ENCODE measurements at places on chromosomes 7 and 10.

- no peak for DNase-seq
These were observed 3.1 kb downstream of the SLK start for GRCh38 chr10:103969857-103970627.

- no peak for DNase-seq
These were observed 25.2 kb downstream of the CREB3L2 start for GRCh38 chr7:137976696-137977095.

DNA sequence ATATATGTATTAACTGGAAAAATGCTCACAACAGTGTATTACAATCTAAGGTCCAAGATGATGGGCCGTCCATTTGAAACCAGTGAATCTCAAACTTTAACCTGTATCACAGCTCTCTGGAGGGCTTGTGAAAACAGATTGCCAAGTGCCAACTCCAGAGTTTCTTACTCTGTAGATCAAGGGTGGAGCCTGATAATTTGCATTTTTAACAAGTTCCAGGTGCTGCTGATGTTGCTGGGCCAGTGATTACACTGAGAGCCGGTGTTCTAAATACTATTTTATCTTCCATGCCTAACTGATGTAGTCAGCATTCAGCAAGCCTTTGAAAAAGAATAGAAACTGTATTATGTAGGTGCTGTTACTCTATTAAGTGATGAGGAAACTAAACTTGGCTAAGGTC lies 269.9 kb upstream of the FERD3L start:
- DNase-seq: no peak

- DNase-seq: no peak
These were observed 53.0 kb upstream of the RPA3 start for GRCh38 chr7:7771452-7771851.

- no peak for DNase-seq
These were observed 82.3 kb downstream of the INPP5A start for GRCh38 chr10:132619927-132620326.

- DNase-seq: no peak
These were observed 21.1 kb downstream of the ZNF282 start for GRCh38 chr7:149216402-149216801.

- no peak for DNase-seq
These were observed 57.8 kb downstream of the MICU1 start for GRCh38 chr10:72567889-72568640.

DNA sequence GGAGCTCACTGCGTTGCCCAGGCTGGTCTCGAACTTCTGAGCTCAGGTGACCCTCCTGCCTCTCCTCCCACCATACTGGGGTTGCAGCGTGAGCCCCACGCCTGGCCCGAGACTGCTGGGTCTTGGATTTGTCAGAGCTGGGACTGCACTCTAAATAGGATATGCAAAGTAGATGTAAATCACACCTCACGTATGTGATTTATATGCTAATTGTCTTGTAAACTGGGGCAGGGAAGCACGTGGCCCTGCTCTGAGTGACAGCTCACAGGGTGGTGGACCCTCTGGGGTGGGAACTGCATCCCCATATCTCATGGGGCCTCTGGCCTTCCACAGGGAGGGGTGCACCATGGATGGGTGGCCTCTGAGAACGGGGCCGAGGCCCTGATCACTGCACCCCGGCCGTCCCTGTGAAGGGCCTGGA lies 34.1 kb downstream of the GET4 start:
- DNase-seq: no peak

- DNase-seq: no peak
These were observed 113.2 kb downstream of the NRBF2 start for GRCh38 chr10:63246356-63246755.

- no peak for DNase-seq
These were observed 24.3 kb downstream of the CALHM2 start for GRCh38 chr10:103427866-103428265.
